ENCODE measurements at places on chromosomes 3 and 15. TPM values are rescaled to one million over a fixed set of nuclear protein-coding genes. Genes with fewer than 3 reads are reported as not detected.

GOLGA6L4 gene
- 0.16 TPM for total RNA-seq

AHSG gene
- total RNA-seq: not detected

KIF15 gene
- total RNA-seq: 4.2 TPM

CD86 gene
- total RNA-seq: not detected

GADL1 gene
- not detected for total RNA-seq

TPRG1 gene
- 5.8 TPM for total RNA-seq

SLC26A6 gene
- total RNA-seq: 40.6 TPM

CD80 gene
- total RNA-seq: not detected

COLQ gene
- total RNA-seq: 1.3 TPM

CHRM5 gene
- total RNA-seq: not detected

USP50 gene
- total RNA-seq: not detected

SELENOS gene
- 125 TPM for total RNA-seq

MITF gene
- total RNA-seq: 1.1 TPM

NANOGP8 gene
- not detected for total RNA-seq

CACNA1D gene
- total RNA-seq: not detected

ADCY5 gene
- 0.18 TPM for total RNA-seq

ULK3 gene
- total RNA-seq: 12.8 TPM

COL6A5 gene
- total RNA-seq: not detected

MGLL gene
- 27.4 TPM for total RNA-seq

TGFBR2 gene
- 336 TPM for total RNA-seq

KY gene
- not detected for total RNA-seq

GUCA1C gene
- total RNA-seq: not detected

SERINC4 gene
- not detected for total RNA-seq

C15orf62 gene
- total RNA-seq: 0.36 TPM

FRMD5 gene
- 0.81 TPM for total RNA-seq

GOLGA6D gene
- not detected for total RNA-seq

CSPG5 gene
- total RNA-seq: not detected

SLCO2A1 gene
- total RNA-seq: 4.5 TPM

SLC28A1 gene
- not detected for total RNA-seq

Measured in cardiac atrium fibroblast (primary cell).